ENCODE measurements at places on chromosomes 1 and 21. TPM values are rescaled to one million over a fixed set of nuclear protein-coding genes. Genes with fewer than 3 reads are reported as not detected.

The F3 gene
- 0.07 TPM for total RNA-seq

- no peak for DNase-seq
Measured at GRCh38 chr1:97050506-97050905, 328.9 kb downstream of the PTBP2 start.

DNA sequence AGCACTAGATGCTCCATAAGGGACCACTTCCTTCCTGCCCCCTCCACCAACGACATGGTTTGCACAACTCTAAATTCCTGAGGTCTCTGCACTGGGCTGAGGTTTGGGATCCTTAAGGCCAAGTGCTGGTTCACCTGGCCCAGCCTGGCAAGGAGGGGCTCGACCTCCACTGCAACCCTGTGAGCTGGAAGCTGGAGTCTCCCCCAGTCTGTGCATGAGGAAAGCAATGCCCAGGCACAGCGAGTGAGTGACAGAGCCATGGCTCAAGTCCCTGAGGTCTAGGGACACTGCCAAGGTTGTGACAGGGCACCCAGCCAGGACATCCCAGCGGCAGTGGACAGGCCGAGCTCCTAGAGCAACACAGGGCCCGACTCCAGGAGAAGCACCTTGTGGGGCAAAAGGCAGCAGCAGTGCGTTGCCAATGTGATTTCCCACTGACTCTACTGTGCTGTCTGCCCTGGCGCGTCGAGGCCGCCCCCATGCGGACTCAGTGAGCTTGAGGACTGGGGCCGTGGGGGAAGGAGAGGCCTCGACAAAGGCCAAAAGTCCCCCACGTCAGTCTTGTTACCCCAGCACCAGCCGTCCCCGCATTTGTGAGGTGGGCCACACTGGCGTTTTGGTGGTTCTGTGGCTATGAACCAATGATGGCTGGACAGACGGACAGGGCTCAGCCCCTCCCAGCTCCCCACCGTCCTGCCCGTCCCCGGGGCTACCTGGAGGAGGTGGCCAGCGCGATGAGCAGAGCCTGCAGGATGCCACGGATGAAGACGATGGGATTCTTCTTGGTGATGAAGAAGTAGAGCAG, 30.0 kb downstream of the PODN start:
- DNase-seq: no peak

The KRTAP12-2 gene
- total RNA-seq: not detected

The MYBPH gene
- total RNA-seq: not detected

DNA sequence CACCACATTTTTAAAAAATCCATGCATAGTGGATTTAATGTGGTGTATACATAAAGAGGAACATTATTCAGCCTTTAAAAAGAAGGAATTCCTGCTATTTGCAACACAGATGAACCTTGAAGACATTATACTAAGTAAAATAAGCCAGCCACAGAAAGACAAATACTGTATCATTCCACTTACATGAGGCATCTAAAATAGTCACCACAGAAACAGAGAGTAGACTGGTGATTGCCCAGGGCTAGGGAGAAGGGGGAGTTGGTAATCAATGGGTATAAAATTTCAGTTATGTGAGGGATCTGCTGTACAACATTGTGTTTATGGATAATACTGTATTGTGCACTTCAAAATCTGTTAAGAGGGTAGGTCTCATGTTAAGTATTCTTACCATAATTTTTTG, 10.0 kb downstream of the FAM163A start:
- DNase-seq: no peak

DNA sequence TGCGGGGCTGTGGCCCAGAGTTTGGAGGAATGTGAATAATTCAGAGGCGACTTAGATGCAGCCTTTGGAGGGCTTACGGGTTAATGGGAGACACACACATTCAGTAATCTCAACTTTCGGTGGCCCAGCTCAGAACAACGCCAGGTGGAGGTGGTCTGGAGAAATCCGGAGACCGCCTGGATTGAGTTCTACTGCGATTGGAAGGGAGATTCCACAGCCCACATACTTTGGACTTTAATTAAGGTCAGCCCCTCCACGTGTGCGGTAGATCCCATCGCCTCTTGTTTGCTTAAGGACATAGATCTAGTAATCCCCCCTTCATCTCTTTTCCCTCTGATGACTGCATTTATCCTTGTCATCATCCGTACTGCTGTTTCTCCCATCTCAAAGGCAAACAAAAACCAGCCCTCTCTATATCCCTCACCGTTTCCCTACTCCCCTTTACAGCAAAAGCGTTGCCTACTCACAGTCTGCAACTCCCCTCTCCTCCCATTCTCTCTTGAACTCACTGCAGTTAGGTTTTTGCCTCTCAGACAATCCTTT, 720 bp upstream of the BSDC1 start:
- DNase-seq: no peak

The EFNA3 gene
- 3.6 TPM for total RNA-seq

GRCh38 chr1:186155594-186155993, 219.5 kb downstream of the TPR start:
- peak; percentile 64 for DNase-seq

- no peak for DNase-seq
Measured at GRCh38 chr1:6045561-6045960, at the start of gene KCNAB2. KCNAB2 (plus strand) TSS chr1:6045888; CDS start chr1:6051537, 5,649 bp downstream.

The ITLN2 gene
- not detected for total RNA-seq

DNA sequence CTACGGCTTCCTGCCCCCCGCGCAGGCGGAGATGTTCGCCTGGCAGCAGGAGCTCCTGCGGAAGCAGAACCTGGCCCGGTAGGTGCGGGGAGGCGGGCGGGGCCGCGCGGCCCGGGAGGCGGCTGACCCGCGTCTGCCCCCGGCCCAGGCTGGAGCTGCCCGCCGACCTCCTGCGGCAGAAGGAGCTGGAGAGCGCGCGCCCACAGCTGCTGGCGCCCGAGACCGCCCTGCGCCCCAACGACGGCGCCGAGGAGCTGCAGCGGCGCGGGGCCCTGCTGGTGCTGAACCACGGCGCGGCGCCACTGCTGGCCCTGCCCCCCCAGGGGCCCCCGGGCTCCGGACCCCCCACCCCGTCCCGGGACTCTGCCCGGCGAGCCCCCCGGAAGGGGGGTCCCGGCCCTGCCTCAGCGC, 16.6 kb downstream of the NOC2L start:
- DNase-seq: no peak

All from activated CD4-positive, alpha-beta T cell treated with anti-CD3 and anti-CD28 coated beads, Interleukin-2, amount 10 ng/mL, durations not matched to agents 24 days and 14 days (primary cell).